RCC 7860 (cell line): ENCODE measurements at places on chromosomes 12 and 14.

DNA sequence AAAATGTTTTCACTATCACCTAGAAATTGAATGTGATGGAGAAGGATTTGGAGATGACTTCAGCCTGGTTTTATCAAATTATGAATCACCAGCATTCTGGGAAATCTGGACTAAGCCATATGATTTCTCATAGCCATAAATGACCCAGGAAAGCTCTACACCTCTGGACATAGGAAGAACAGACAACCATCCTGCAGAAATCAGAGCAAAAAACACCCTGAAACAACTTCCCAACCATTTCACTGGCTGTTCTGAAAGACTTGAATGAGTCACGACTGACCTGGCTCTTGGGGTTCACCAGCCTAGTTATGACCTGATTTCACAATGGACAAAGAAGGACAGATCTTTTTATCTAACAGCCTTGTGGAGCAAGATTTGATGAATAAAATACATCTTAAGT, 123.8 kb downstream of the KCNH5 start:
- no peak for DNase-seq

DNA sequence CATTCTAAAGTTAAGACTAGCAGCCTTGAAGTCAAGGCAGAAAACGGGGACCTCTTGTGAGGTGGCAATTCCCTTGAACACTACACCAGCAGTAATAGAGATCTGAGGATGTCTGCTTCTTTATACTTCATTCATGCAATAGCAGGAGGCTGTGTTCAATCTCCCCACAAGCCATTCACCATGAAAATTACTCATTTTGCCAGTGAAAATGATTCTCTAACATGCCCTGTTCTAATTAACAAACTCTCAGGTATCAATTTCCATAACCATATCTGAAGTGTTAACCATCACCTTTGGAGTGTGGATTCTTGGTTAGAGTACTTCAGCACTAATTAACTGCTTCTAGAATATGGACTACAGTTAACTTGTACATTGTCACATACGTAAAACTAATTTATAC, 3.4 kb upstream of the GLIPR1 start:
- DNase-seq, result no peak

DNA sequence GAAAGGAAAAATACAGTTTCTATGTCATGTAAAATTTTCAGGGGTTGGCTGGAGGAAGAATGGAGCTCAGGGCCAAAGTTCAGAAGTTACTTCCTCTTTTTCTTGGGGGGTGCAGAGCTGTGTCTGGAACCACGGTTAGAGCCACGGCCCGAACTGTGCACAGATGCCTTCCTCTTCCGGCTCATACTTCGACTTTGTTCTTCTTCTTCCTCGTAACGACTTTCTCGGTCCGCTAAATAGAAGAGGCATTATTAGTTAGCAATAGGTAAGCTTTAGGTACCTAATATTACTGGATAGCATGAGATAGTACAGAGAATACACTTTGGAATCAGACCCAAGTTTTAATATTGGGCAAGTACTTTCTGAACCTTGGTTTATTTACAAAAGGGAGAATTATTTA, 31.2 kb downstream of the SUPT16H start:
- DNase-seq, result no peak

DNA sequence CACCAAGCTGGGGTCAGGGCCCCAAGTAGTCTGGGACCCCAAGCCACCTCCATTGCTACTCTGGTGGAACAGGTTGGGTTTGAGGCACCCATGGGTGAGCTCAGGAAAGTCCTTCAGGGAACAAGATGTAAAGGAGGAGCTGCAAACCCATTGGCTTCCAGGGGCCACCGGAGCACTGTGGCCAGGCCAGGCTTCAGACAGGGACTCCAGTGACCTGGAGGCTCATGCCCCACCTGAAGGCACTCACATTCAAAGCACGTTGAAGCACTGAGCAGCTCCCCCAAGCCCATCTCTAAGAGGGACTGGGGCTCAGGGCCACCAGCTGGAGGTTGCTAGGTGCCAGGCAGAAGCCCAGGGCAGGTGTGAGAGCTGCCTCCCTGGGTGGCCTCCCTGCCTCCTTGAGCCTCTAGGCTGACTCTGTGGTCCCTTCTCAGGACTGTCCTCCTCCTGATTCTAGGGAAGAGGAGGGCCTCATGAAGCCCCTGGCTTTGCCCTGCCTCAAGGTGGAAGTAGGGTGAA, 49.1 kb downstream of the FAM222A start:
- no peak for DNase-seq

- DNase-seq, result no peak
Observed at GRCh38 chr14:59075506-59075905, 113.0 kb upstream of the DAAM1 start.

GRCh38 chr14:82778008-82778590, 1244.4 kb upstream of the SEL1L start:
- DNase-seq, result no peak

- no peak for DNase-seq
Observed at GRCh38 chr14:93480867-93481266, 50.1 kb downstream of the UNC79 start.

DNA sequence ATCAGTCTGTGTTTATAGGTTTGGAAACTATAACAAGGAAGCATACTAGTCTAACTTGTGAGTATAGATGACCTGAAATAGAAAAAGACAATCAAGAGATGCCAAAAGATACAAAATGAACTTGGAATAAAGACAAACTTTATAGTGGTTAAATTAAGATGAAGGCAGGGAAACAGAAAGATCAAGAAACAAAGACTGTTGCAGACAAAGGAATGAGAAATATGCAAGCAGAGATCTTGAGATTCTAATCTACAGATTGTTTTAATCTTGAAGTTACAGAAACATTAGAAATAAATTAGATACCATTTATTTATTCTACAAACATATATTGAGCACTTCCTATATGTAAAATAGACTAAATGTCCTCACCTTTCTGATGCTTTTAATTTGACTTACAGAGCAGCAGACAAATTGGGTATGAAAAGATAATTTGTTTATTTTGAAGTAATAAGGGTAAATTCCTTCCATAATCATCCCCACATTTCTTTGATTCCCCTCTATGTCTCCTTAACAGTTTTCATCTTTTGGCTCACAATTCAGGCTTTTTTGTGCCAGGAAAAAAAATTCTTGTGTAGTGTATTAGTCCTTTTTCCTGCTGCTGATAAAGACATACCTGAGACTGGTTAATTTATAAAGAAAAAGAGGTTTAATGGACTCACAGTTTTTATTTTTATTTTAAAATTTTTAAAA, 134.4 kb downstream of the KITLG start:
- no peak for DNase-seq

DNA sequence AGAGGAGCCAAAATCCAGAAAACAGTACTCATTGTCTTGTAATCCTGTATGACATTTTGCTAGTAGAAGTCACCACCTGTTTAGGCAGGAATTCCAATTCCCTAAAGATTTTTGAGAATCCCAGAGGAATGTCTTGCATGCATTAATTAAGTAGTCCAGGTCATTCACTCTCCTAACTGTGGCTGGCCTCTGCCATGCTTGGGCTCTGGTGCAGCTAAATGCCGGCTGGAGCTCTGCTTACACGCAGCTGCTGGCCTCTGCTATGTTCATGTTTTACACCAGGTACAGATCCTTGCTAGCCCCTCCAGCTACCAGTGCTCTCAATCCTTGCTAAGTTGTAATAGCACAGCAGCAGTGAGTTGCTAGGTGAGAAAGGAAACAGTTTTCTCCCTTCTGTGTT, 16.3 kb upstream of the HIF1A start:
- DNase-seq, result no peak

- no peak for DNase-seq
Observed at GRCh38 chr12:63882844-63883243, 38.3 kb downstream of the SRGAP1 start.

DNA sequence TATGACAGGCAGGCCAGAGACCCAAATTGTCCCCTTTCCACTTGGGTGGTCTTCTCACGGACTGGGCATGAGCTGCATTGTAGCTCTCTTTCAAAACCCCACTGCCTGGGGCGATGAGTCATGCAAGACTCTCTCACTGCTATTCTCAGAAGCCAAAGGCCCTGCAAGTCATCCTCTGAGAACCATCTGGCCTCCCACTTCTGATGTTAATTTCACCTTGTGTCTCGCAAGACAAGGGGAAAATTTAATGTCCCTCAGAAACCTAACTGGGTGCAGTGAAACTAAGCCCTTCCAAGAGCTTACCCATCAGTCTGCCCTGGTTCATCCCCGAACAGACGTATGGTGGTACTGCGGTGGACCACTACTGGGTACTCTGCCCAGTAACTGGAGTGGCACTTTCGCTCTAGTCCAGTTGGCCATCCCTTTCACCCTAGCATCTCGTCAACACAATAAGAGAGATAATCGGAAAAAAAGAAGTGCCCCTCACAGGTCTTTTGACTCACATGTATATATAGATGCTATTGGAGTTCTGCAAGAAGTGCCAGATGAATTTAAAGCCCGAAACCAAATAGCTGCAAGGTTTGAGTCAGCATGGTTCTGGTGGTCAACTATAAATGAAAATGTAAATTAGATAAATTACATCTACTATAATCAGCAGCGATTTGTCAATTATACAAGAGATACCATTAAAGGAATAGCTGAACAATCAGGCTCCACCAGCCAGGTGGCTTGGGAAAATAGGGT, 31.3 kb upstream of the LALBA start:
- DNase-seq, result no peak

DNA sequence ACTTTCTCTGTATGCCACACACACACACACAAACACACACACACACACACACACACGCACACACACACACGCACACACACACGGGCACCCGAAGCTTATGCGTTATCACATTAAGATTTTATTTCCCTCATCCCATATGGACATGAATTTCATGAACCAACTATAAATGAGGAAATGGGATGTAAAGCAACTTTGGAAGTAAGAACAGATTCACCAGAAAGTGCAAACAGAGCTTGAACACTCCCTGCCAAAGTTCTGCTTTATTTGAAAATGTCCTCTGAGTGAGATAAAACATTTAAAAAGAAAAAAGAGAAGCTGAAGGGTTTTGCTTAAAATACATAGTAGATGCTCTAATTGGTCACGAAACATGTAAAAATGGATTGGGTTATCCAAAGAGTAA, 90.4 kb upstream of the OTX2 start:
- no peak for DNase-seq

DNA sequence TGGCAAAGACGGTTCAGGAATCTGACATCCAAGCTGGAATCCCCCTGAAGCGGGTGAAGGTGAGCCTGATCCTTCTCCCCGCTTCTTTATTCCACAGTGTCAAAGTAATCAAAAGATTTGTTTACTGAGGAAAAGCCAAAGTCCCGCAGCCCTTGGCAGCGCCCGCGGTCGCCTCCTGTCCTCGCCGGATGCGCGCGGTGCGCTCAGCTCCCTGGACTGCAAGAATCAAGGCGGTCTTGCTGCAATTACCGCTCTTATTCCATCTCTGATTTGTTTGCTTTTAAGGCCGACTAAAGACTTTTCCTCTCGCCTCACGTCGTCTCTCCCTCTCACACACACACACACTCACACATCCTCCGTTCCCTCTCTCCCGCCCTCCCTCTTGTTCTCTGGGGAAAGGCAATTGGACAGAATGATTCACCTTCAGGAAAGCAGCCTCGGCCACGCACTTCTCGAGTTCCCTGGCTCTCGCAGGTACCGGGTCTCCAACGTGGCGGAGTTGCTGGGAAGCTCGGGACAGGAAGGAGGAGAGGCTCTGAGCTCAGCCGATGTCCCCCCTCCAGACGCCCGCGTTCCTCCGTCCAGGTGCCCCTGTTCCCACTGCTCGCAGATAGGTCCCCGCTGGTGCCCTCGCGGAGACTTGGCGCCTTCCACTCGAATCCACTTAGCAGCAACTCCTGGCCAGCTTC, 68.6 kb upstream of the USP15 start:
- no peak for DNase-seq

DNA sequence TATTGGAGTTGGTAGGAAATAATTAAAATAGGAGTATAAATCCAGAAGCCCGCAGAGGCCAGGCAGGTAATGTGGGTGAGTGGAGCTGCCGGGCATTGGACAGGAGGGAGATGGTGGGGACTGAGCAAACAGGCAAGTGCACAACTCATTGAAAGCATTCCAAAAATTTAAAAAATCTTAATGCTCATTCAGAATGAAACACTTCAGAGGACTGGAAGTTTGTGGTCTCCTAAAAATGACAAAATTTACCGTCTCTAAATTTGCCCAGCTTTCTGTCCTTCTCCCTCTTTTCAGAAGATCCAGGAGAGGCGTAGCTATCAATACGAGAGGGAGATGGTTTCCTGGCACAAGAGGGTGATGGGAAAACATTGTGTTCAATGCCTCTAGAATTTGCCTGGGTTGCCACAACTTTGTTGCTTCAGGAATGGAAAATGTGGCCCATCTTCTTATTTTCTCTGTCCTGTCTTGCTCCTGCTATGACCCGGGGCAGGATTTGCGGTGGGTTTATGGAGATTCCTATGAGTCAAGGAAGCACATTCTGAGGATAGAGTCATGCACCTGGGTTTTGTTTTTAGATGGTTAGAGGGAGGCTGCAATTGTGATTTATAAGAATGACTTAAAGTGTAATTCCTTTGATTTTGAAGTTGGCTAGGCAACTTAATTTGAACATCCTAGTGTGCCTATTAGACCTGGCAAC, 72.2 kb downstream of the BORCS5 start:
- no peak for DNase-seq

DNA sequence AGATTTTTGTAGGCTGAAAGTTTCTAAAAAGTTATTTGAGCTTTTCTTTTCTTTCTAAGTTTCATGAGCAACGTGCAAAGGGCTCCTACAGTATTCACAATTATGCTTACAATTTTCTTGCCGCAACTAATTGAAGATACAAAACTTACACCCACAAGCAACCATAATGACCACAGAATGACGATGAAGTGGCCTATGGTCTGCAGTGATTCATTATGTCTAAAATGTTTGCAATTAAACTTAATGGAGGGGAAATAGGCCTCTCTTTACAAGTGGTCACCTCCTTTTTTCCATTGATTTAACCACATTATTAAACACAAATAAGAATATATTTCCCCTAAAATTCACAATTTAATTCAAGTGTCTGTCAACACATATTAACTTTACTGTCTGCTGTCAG, 732.6 kb upstream of the FLRT2 start:
- no peak for DNase-seq

DNA sequence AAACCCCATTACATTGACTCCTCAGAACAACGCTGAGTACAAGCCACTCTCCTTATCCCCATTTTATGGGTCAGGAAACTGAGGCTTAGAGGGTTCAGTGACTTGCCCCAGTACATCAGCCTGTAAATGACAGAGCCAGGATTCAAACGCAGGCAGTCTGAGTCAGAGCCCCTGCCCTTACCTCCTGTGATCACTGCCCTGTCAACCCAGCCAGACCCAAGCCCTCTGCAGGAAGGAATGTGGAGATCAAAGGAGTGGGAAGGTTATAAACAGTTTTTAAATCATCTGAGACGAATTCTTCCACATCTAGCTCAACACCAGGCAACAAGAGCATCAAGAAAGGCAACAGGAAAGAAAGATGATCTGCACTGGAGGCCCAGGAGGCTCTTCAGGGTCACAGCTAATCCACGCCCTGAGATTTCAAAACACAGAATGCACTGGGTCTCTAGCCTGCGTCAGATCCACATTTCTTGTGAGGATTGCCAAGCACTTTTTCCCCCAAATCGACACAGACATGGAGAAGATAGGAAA, 38.5 kb downstream of the SPTB start:
- peak; percentile 20 for DNase-seq

GRCh38 chr14:88804035-88804434, 11.3 kb upstream of the EML5 start:
- no peak for DNase-seq

- DNase-seq, result no peak
Observed at GRCh38 chr14:51504669-51505068, 147.0 kb upstream of the FRMD6 start.

GRCh38 chr12:49556391-49557186, 11.4 kb downstream of the MCRS1 start:
- DNase-seq, result no peak

GRCh38 chr12:27324530-27324929, 8.1 kb upstream of the BMAL2 start:
- no peak for DNase-seq
